Gastroesophageal sphincter (tissue), 4 donors: ENCODE measurements at places on chromosomes 2 and 18.

- no peak for ATAC-seq
Measured at GRCh38 chr18:49495076-49495475, 8.0 kb upstream of the C18orf32 start.

DNA sequence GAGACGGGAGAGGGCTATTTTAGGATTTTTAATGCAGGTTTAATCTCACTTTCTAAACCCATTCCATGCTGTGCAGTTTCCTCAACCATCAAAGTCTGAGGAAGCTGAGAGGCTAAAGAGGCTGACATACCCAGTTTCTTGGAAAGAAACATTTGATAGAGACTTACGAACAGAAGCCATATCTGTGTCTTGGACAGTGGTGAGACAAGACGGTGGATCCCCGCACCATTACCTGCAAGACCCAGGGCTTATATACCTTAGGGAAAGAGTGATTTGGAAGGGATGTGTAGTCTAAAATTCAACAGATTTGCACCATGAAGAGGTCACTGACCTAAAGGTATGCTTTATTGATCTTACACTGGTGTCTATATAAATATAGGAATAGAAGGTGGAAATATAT is 13.5 kb downstream of the EEF1B2 start:
- ATAC-seq = no peak

GRCh38 chr2:79994161-79994560 is 310.4 kb downstream of the LRRTM1 start:
- ATAC-seq = no peak

- peak; percentile 23 for ATAC-seq
Measured at GRCh38 chr2:30164131-30164925, 17.5 kb downstream of the YPEL5 start.

DNA sequence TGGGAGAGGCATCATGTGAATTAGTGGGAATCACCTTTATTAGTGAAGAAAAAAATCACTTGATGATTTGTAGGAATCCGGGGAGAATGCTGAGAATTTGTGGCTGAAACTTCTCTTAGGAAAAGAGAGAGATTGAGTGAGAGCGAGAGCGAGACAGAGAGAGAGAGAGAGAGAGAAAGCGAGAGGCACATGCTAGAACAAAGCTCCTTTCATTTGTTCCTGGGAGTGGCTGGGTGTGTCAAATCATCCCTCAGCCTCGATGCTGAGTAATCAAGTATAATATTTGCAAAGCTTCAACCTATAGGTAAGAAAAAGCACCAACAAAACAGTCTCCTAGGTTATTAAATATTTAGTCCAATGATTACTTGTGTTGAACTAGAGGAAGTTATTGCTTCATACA is 4.4 kb upstream of the SERPINB5 start:
- ATAC-seq = no peak

- ATAC-seq = no peak
Measured at GRCh38 chr2:174473796-174474195, 13.0 kb downstream of the GPR155 start.
